Uterus (tissue), 4 donors: ENCODE measurements at places on chromosomes 6 and 20.

DNA sequence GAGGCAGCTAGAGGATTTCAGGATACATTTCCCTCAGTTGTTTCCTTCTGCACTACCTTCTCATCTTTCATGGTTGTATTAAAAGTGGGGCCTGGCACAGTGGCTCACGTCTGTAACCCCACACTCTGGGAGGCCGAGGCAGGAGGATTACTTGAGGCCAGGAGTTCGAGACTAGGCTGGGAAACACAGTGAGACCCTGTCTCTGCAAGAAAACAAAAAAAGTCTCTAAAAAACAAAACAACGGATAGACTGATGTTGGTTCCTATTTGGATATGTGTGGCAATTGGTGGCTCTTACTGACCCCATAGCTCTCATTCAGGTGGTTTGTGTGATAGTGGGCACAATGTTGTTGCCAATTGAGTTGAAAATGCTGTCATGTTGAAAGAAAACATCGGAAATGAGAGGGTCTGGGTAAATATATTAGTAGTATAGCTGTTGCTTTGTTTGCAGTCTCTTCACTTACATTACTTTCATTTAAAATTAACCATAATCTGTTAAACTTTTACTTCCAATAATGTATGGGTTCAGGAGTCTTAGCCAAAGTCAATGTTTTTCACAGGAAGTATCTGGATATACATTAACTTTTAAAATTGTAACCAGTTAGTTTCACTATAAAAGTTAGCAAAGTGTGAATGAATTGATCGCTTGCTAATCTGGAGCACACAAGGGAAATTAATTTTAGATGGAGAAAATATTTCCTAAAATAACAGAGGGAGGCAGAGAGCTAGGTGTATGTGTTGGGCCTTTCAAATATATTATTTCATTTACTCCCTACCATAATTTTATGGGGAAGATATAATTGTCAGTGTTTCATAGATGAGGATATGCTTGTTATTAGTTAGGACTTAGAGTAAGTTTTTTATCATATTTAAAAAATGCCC lies 31.1 kb downstream of the UTRN start:
- DNase-seq, result no peak

GRCh38 chr6:70538376-70538775 lies 28.4 kb upstream of the SDHAF4 start:
- no peak for DNase-seq

DNA sequence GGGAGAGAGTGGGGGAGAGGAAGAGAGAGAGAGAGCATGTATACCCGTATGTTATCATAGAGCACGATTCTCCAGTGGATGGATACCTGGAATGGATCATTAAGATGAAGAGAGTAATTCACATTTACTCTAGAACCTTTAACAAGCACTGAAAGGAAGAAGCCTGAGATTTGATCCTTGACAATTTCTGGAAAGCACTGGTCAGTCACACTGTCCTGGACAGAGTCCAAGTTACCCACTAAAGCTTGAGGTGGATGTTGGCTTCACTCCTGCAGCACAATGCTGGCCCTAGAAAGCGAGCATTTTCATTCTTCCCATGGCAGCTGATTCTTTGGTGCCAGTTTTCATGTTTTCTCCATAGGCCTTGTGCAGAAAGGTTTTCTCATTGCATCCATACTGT lies 25.6 kb downstream of the NFYA start:
- no peak for DNase-seq

- DNase-seq, result no peak
These were observed at the start of gene B3GAT2 for GRCh38 chr6:70956451-70957283. Gene B3GAT2, minus strand, starts transcription at chr6:70957060. Its CDS starts 631 bp downstream, at chr6:70956429.

- no peak for DNase-seq
These were observed 214.7 kb downstream of the TFAP2C start for GRCh38 chr20:56843817-56844216.

DNA sequence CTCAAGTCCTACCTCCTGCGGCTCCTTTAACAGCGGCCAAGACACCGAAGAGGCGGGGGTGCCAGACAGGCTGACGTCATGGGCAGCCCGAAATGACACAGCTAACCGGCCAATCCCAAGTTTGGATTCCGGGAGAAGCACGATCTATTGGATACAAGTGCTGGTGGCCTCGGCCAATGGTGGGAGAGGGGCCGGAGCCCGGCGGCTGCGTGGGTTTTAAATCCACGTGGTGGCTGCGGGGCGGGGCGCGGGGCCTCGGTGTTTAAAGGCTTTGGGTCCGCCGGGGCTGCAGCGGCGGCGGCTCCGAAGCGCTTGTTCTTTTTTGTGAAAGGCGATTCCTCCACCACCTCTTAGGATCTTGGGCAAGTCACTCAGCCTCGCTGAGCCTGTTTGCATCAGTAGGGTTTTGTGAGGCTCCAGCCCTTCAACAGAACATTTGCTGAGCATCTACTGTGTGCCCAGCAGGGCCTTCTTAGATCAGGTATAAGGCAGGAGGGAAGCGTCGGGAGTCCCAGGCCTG lies 8.7 kb upstream of the PMEPA1 start:
- DNase-seq, result peak; percentile 96

- DNase-seq, result no peak
These were observed 87.3 kb downstream of the FAM120B start for GRCh38 chr6:170393807-170394399.

GRCh38 chr6:14726816-14727493 lies 518.9 kb upstream of the JARID2 start:
- DNase-seq, result no peak

GRCh38 chr20:49989234-49990065 lies 6.7 kb downstream of the SNAI1 start:
- DNase-seq, result peak; percentile 73

GRCh38 chr6:155646443-155646842 lies 190.8 kb upstream of the NOX3 start:
- DNase-seq, result no peak

DNA sequence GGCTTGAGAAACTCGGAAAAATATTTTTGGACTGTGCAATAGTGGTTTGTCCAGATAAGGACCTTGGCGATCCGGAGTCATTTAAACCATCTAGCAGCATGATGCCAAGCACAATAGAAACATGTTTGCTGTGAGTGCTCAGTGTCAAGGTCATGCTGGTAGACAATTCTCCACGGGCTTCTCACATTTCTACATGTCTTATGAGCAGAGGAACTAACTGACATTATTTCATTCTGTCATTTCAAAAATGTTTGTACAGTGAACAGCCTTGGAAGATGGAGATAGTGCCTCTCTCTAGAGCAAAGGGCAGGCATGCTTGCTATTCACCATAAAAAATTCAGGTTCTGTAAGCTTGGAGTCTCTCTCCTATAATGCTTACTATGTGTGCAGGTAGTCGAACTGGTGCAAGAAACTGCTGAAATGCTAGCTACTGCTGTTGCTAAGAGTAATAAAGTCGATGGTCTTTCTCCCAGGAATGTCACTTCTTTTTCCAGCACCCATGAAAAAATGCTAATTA lies 25.4 kb upstream of the CCN2 start:
- DNase-seq, result no peak

- no peak for DNase-seq
These were observed 44.7 kb upstream of the ADGRF4 start for GRCh38 chr6:47653706-47654105.

GRCh38 chr20:51276296-51276695 lies 253.4 kb upstream of the KCNG1 start:
- DNase-seq, result no peak

GRCh38 chr6:143279385-143279784 lies 171.1 kb downstream of the ADAT2 start:
- no peak for DNase-seq

GRCh38 chr6:158033751-158034702 lies 52.4 kb downstream of the SYNJ2 start:
- no peak for DNase-seq

GRCh38 chr6:157518397-157519250 lies 137.6 kb downstream of the ZDHHC14 start:
- no peak for DNase-seq

- DNase-seq, result no peak
These were observed 142.4 kb downstream of the FNDC1 start for GRCh38 chr6:159311618-159312017.

- no peak for DNase-seq
These were observed 245.4 kb upstream of the ASCC3 start for GRCh38 chr6:101126501-101126900.

GRCh38 chr6:3884007-3884745 lies 35.0 kb downstream of the FAM50B start:
- no peak for DNase-seq

- DNase-seq, result no peak
These were observed 1.5 kb upstream of the CAPN11 start for GRCh38 chr6:44157152-44157521.

DNA sequence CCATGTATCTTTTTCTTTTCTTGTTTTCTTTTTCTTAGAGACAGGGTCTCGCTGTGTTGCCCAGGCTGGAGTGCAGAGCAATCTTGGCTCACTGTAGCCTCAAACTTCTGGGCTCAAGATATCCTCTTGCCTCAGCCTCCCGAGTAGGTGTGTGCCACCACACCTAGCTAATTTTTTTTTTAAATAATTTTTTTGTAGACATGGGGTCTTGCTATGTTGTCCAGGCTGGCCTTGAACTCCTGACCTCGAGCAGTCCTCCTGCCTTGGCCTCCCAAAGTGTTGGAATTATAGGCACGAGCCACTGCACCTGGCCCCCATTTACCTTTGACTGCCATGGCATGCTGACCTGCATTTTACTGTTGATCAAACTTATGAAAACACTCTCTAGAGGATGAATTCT lies 198.6 kb downstream of the SOX4 start:
- no peak for DNase-seq
